ENCODE measurements at places on chromosomes 4 and X.

- DNase-seq, result no peak
These were observed 57.1 kb downstream of the MAP7D2 start for GRCh38 chrX:20059467-20060128.

GRCh38 chr4:8939160-8939839, 67.7 kb upstream of the HMX1 start:
- DNase-seq, result no peak

- no peak for DNase-seq
These were observed 31.2 kb upstream of the NSUN7 start for GRCh38 chr4:40718586-40718985.

DNA sequence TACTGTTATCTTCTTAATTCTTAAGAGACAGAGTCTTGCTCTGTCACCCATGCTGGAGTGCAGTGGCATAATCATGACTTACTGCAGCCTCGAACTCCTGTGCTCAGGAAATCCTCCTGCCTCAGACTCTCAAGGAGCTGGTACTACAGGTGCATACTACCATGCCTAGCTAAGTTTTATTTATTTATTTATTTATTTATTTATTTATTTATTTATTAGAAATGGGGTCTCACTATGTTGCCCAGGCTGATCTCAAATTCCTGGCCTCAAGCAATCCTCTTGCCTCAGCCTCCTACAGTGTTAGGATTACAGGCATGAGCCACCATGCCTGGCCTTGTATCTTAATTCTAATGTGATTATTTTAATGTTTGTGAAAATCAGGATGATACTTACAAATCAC, 125.6 kb downstream of the THOC2 start:
- DNase-seq, result no peak

DNA sequence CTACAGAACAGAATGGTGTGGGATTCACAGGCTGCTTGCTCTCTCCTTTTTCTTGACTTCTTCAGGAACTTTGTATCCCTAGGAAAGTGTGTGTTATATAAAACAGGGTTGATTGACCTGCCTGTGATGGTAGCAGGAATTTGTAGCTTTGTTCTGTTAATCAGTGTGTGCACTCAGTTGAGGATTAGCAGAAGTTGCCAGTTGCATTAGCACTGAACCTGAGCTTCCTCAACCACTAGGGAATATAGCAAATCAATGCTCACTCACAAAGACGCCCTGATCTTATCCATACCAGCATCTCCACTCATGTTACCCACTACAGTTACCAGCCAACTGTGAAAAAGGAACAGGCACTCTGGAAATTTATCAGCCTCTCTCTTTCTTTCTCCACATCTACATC, 319.1 kb upstream of the EMCN start:
- DNase-seq, result no peak

DNA sequence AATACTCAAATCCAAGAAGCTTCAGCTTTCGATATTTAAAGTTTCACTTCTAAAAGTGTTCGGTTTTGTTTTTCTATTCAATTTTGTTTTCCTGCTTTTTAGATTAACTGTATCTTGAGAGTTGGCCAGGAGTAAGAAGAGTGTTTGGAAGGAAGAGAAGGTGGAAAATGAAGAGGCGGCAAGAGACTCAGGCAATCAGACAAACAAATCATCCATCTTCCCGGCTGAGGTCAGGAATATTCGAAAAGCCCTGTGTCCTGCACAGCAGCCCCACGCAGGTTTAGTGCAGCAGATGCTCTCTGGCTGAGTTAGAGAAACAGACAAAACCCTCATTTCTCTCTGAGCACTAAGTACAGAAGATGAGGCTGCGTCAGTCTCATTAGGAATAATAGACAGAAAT, 330.3 kb upstream of the NOCT start:
- no peak for DNase-seq

- no peak for DNase-seq
These were observed 69.3 kb downstream of the SH3RF1 start for GRCh38 chr4:169201222-169202144.

All from HuH-7.5 (cell line).